ENCODE measurements at places on chromosomes 11 and 22.

DNA sequence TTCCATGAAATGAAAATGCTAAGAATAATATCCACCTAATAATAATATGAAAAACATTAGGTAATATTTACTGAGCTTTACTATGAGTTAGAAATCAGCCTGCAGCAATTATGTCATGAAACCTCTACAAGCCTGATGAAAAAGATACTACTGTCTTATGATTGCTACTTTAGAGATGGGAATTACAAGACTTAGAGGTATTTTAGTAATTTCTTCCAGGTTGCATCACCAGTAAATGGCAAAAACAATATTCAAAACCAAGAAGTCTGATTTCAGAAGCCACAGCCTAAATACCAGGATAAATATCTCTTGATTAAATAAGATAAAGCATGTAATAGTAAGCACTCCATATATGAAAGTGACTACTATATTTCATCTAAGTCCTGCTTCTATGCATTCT, 13.8 kb downstream of the OR5B21 start:
- peak; percentile 5 for DNase-seq

- DNase-seq = no peak
Observed at GRCh38 chr11:16669799-16670415, 68.5 kb upstream of the C11orf58 start.

DNA sequence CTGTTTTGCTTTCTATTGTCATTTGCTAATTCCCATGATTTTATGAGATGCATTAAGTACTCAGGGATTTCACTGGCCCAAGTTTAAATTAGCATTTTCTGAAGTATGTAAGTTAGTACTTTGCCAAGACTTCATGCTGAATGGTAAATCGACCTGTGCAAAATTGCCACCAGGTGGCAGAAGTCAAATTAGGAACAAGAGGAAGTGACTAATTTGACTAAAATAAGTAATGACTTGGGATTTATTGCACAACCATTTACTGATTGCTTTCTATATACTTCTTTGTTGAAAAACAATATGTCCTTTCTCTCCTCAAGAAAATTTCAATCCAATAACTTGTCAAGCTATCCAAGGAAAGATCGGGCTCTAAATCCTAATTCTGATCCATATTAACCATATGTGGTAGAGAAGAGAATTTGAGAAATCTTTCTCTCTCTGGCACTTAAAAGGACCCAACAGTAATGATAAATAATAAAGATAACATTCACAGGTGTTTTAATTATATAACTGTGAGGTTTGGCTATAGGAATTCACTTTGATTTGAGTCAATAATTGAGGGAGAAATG, 253.7 kb upstream of the CHORDC1 start:
- DNase-seq = no peak

DNA sequence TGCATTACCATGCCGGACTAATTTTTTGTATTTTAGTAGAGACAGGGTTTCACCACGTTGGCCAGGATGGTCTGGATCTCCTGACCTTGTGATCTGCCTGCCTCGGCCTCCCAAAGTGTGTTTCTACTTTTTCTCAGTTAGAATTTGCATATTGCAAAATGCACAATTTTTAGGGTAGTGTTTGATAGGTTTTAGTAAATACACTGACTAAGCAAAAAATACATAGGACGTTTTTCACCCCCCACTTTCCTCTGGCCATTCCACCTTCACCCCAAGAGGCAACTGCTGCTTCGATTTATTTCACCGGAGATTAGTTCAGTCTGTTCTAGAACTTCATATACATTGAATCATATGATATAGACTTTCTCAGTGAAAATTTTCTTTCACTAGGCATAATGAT, 1269.1 kb downstream of the TBC1D22A start:
- no peak for DNase-seq

- DNase-seq = no peak
Observed at GRCh38 chr11:20620988-20621387, 21.6 kb downstream of the SLC6A5 start.
